ENCODE measurements at places on chromosomes 5 and 9. TPM values are rescaled to one million over a fixed set of nuclear protein-coding genes. Genes with fewer than 3 reads are reported as not detected.

PCDHB1 gene
- total RNA-seq = not detected

STPG3 gene
- not detected for total RNA-seq

FOXE1 gene
- total RNA-seq = not detected

NMUR2 gene
- not detected for total RNA-seq

TRPM3 gene
- total RNA-seq = 0.50 TPM

QRFP gene
- total RNA-seq = not detected
